Coronary artery (tissue), 2 donors: ENCODE measurements at places on chromosomes 7 and 10.

- no peak for DNase-seq
Observed at GRCh38 chr10:87945984-87946383, 82.6 kb downstream of the PTEN start.

DNA sequence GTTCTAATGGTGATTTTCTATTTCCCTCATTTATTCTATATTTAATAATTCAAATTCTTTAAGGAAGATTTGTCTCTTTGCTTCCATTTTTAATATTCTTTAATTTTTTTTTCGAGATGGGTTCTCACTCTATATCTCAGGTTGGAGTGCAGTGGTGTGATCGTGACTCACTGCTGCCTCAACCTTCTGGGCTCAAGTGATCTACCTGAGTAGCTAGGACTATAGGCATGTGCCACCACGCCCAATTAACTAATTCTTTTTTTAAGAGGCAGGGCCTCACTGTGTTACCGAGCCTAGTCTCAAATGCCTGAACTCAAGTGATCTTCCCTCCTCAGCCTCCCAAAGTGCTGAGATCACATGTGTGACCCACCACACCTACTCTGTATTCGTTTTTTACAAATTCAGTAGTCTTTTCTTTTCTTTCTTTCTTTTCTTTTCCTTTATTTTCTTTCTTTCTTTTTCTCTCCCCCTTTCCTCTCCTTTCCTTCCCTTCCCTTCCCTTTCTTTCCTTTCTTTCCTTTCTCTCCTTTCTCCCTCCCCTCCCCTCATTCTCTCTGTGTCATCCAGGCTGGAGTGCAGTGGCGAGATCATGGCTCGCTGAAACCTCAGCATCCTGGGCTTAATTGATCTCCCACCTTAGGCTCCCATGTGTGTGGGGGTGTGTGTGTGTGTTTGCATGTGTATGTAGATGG, 323.1 kb downstream of the ADK start:
- no peak for DNase-seq

DNA sequence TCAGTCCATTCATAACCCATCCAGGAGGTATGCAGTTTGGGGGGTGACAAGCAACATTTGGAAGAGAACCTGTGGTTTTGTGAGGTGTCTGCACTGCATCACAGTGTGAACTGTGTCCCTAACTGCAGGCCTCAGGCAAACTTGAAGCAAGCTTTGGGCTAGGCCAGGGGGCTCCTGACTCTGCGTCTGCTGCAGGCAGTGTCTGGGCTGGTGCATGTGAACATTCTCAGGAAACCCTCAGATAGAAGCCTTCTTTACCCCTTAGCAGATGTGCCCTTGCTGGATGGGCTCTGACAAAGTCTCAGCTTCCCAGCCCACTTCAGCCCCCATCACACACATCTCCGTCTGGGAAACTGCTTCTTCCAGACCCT, 61.0 kb downstream of the VIPR2 start:
- no peak for DNase-seq

- DNase-seq: no peak
Observed at GRCh38 chr10:69894156-69894555, 92.5 kb downstream of the COL13A1 start.

DNA sequence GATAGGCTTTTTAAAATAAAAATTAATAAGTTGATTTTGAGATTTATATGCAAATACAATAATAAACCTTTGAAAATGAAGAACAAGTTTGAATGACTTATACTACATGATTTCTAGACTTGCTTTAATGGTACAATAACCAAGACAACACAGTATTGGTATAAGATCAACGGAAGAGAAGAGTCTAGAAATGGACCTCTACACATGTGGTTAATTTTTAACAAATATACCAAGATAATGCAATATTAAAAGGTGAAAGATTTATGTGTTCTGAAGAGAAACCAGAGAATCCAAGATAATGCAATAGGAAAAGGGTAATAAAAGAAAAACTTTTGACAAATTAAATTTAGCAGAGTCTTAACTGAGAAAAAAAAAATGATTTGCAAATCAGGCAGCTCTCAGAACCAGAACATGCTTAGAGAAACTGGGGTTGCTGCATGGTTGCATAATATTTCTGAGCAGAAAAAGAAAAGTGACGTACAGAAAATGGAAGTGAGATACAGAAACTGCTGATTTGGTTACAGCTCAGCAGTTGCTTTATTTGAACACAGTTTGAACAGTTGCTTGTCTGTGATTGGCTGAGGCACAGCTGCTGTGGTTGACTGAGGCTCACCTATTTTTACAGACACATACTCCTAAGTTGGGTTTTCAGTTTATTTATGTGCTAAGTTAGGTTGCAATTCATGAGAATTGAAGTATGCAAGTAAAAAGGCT, 365.9 kb downstream of the CRPPA start:
- no peak for DNase-seq

- no peak for DNase-seq
Observed at GRCh38 chr7:149459540-149460452, 1.1 kb downstream of the ZNF777 start.

GRCh38 chr10:125557311-125557710, 125.7 kb downstream of the TEX36 start:
- DNase-seq: no peak

- DNase-seq: no peak
Observed at GRCh38 chr7:93198472-93198871, 27.8 kb downstream of the HEPACAM2 start.

DNA sequence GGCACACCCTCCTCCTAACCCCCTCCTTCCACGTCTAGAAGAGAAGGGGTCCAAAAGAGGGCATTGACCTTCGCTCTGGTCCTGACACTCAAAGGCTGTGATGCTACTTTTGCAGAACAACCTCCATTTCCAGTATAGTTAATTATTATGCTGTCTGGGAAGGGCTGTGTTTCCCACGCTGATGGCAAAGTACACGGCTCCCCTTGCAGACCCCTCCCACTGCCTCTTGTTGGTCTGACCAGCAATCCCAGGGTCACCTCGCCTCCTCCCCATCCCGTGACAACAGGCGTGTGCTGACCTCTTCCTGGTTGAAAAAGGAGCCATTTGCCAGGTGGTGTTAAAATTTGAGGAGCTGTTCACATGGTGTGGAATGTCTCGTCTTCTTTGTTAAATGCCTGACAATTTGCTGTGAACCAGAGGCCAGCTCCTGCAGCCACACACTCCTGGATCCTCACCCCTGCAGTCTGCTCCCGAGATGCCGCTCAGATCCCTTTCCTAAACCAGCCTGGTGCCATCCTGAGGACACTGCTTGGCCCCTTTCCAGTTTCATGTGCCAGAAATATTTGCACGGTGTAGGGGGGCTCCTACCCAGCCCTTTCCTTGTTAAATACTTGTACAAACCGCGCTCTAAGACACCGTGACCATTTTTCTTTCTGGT, 321.7 kb downstream of the WDR37 start:
- peak; percentile 36 for DNase-seq

- DNase-seq: no peak
Observed at GRCh38 chr10:110218632-110219031, 11.2 kb downstream of the MXI1 start.

- no peak for DNase-seq
Observed at GRCh38 chr7:158432369-158433341, 155.0 kb downstream of the PTPRN2 start.

DNA sequence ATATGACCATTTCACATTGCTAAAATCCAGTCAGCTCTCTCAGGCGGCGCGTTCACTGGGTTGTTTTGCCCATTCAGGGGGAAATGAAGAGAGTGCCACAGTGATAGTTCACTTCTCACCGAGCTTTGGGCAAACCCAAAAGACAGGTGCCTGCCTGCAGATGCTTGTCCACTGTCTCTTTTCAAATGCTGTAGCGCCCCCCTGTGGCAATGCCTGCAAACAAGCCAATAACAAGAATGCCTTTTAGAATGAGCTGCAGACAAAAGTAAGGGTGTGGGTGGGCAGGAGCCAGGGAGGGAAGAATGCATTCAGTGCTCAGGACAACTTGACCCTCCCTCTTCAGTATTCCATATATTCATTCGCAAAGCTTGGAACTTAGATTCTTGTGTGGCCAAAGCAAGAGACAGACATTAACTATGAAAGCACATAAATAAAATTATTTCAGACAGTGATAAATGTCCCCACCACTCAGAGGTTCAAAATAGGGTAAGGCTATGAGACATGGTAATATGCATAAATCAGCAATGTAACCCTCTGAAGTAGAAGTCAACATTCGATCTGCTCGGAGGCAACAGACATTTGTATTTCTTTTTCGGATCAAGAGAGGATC, 86.9 kb downstream of the JAZF1 start:
- DNase-seq: no peak

DNA sequence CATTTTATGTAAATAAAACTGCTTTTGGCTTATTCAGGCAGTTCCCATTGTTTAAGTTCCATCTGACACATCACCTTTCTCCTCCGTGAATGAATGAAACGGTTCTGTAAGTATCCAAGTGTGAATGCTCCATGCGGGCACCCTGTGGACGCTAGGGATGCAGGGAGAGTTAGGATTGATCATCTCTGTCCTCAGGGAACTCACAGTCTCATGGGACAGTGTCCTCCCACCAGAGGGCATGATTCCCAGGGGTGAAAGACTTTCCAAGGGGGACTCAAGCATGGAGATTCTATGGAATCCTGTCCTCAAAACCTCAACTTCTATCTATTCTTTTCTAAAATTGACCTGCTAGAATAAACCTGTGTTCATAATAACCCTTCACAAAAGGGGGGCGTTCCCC, 98.8 kb downstream of the HECW1 start:
- DNase-seq: no peak

- DNase-seq: no peak
Observed at GRCh38 chr7:119320316-119320715, 952.7 kb upstream of the KCND2 start.

GRCh38 chr7:124712017-124712416, 53.6 kb downstream of the GPR37 start:
- DNase-seq: no peak

- DNase-seq: no peak
Observed at GRCh38 chr10:102291221-102291905, 46.0 kb downstream of the GBF1 start.
